NCI-H82 (cell line): ENCODE measurements at places on chromosomes 2 and 18.
A peak's percentile ranks its signal among the peaks of the same experiment; 100 is the strongest.

- no peak for DNase-seq
Observed at GRCh38 chr2:161076936-161077335, 83.3 kb upstream of the TANK start.

DNA sequence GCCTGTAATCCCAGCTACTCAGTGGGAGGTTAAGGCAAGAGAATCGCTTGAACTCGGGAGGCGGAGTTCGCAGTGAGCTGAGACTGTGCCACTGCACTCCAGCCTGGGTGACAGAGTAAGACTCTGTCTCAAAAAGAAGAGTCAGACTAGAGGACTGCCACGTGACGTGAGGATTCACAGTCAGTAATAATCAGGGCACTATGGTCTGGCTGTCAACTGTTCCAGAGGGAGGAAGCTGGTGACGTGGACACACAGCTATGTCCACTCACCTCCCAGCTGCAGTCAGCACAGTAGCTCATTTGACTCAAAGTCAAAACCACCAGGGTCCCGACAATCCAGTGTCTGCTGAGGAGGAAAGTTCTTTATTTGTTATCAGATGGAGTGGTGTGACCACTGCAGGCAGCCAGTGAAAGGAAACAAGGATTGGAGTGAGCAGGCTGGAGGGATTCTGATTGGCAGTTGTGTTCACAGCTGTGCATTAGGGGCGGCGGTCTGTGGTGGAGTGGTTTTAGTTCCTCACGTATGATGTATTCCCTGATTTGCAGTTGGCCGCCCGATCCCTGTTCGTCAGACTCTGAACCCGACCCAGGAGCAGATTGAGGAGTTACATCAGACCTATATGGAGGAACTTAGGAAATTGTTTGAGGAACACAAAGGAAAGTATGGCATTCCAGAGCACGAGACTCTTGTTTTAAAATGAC, 37.9 kb downstream of the MOGAT1 start:
- peak; percentile 84 for DNase-seq

GRCh38 chr2:59961746-59962145, 591.7 kb downstream of the BCL11A start:
- DNase-seq, result no peak

GRCh38 chr18:21117409-21118131, 6.0 kb upstream of the ROCK1 start:
- DNase-seq, result no peak

- no peak for DNase-seq
Observed at GRCh38 chr2:69007603-69008002, 5.4 kb upstream of the ANTXR1 start.

DNA sequence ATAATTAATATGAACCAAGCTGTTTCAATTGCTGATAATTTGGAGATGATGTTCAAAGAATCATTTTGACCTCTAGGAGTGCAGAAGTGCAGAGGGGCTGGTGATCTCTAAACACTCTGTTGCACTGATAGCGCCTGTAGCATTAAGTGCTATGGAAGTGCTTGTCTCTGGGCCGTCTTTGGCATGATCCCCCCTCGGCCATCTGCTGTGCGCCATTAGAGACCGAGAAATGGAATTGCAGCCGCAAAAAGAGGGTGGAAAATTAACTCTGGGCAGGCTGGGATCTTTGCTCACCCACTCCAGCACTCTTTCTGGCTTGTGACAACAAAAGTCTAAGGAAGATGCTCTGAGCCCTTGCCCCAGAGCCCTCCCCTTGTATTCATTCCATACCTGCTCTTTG, 23.4 kb downstream of the AKAIN1 start:
- DNase-seq, result peak; percentile 1

GRCh38 chr2:210475706-210476105, 853 bp downstream of the LANCL1 start:
- peak; percentile 50 for DNase-seq

GRCh38 chr18:23071285-23071684, 64.0 kb upstream of the CABLES1 start:
- DNase-seq, result no peak

DNA sequence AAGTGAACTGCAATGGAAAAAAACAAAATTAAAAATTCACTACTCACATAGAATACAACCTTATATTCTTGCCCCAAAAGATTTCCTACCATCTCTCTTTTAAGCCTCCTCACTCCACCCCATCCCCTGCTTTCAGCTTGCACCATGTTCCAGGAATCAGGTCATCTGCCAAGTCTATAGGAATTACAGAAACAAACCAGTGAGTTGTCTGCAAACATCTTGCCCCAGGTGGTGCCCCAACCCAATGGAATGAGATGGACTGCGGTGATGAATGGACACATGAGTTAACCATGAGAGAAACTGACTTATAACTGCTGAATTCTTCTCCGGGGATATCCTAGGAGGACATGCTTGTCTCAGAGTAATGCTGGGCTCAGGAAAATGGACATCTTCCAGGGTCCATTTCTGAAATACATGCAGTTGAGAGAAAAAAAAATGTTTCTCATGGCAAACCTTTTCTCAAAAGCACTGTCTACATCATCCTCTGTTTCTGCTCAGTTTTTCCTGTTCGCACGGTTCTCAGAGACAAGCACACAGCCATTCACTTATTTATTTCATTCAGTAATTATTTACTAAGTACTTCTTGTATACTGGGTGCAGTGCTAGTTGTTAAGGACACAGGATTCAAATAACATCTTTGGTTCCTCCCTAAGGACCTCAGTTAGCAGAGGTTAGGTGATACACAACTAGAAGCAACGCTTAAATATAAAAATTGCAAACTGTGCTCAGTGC, 350.0 kb downstream of the RND3 start:
- DNase-seq, result no peak

- DNase-seq, result no peak
Observed at GRCh38 chr2:105396254-105397024, 2.4 kb downstream of the FHL2 start.

GRCh38 chr18:25817546-25818237, 272.7 kb downstream of the SS18 start:
- peak; percentile 64 for DNase-seq

GRCh38 chr2:62660582-62661262, 44.8 kb upstream of the EHBP1 start:
- DNase-seq, result no peak
